Erythroblast (primary cell): ENCODE measurements at places on chromosomes 7 and 10.

DNA sequence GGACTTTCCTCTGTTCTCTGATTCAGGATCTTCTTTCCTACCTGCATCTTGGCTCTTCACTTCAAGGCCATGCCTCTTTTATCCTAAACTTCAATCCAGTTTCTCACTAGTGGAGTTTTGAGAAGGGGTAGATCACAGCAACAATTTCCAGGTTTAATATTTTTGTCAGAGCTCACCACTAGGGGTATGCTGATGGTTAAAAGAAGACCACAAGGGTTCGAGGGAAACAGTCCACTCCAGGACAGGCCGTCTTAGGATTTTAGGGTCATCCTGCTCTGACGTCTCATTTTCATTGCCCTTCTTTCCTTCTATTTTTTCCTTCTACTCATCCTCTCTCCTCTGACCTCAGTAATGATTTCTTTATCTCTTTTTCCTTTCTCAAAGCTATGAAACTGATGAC, 11.3 kb downstream of the STAG3 start:
- no peak for DNase-seq

- no peak for DNase-seq
Observed at GRCh38 chr7:2043316-2044039, 189.3 kb downstream of the MAD1L1 start.

DNA sequence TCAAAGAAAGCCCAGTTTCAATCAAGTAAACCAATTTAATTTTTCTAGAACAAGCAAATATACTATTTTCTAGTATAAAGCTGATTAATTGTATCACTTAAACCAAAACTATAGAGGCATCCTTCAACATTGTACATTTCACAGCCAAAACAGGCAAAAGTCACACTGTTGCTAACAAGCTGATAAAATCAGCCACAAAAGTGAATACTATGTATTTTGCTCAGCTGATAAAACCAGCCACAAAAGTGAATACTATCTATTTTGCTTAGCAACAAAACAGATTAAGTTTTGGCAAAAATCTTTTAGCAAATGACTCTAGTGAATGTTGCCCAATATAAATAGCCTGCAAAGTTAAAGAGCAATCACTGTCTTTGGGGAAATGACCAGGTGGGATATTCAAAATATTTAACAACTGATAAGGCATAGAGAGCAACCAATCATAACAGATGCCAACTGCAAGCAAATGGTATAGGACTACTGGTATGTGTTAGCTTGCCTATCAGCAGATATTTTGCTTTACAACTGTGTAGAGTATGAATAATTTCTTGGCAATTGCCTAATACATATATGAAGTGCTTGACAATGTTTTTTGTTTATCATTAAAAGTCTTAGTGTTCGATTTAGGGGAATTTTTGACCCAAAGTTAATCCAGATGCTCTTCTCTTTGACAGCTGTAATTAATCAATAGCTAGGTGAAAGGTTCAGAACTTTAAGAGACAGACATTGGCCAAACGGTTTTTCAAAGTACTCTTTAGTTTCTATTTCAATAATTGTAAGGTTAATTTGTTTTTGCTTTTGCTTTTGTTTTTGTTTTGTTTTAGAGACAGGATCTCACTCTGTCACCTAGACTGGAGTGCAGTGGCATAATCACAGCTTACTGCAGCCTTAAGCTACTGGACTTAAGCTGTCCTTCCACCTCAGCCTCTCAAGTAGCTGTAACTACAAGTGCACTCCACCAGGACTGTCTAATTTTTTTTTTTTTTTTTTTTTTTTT, 44.4 kb upstream of the SP4 start:
- peak; percentile 28 for DNase-seq

DNA sequence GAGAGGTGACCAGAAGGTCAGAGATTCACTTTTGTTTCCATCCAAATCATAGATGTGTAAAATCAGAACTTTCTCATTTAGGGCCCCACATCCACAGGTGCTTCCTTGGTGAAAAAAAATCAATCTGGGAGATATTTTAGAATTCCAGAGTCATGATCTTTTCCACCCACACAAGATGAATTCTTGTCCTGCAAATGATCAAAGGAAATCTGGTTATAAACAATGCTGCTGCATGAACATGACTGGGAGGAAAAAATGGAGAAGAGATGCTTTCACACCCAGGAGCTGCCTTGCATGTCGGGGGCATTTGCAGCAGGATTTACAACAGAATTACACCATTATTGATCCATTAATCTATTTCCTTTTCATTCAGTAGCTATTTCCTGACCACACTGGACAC, 106.5 kb upstream of the TMEM72 start:
- no peak for DNase-seq

GRCh38 chr10:79243181-79244067, 103.8 kb upstream of the PPIF start:
- DNase-seq = no peak

DNA sequence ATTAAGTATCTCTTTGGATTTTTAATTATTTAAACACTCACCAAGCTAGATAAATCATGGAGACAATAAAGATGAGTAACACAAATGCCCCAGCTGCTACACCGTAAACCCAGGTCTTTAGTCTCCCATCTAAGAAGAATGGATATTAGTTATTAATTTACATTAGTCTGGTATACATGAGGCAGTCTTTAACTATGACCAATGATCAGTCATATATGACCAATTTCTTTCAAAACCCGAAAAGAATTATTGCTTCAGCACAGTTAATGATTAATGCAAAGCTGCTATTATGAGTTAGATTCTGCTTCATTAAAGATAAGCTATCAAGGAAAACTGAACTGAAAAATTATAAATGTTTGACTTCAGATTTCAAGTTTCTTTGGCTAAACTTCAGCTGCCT, 402.9 kb downstream of the PHF14 start:
- no peak for DNase-seq
